ENCODE measurements at places on chromosomes 1 and 21.
A peak's percentile ranks its signal among the peaks of the same experiment; 100 is the strongest.

- DNase-seq = no peak
These were observed 13.6 kb downstream of the FHAD1 start for GRCh38 chr1:15260418-15261154.

DNA sequence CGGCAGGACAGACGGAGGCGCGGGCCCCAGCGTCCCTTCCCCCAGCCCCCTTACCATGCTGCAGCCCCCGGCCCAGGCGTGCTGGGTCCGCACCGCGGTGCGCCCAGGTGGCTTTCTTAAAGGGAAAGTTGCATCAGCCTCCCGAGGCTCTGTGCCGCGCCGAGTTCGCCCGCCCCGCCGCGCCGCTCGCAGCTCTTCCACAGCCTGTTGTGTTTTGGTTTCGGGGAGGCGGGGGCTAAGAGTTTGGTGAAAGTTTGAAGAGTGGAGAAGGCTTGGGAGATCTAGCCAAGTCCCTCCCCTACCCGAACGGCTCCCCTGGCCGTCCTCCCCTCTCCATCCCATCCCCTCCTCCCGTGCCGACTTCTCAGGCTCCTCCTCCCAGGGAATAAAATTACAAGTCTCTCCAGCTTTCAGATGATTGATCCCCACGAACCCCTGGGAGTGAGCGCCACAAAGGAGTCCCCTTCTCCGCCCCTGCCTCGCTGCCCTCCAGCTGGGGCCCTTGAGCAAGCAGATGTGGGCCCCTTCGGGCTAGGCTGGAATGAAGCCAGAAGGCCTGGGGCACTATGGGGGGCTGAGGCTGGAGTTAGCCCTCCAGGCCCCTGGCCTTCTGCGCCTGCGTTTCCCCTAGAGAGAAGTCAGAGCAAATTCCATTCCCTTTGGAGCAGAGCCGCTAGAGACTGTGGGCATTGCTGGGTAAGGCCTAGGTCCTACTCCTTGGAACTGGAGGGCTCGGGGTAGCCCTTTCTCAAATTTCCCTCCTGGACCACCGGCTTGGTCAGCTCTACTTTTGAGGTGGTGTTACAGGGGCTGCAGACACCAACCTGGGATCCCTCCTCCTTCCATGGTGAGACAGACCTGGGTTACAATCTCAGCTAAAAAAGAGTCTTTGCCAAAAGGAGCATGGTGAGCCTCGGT lies at the start of gene SLC6A9:
SLC6A9 (minus strand) TSS at position 211 of the 918 bp plus-strand sequence. CDS start 7,185 bp downstream, outside the sequence.
- peak; percentile 69 for DNase-seq

DNA sequence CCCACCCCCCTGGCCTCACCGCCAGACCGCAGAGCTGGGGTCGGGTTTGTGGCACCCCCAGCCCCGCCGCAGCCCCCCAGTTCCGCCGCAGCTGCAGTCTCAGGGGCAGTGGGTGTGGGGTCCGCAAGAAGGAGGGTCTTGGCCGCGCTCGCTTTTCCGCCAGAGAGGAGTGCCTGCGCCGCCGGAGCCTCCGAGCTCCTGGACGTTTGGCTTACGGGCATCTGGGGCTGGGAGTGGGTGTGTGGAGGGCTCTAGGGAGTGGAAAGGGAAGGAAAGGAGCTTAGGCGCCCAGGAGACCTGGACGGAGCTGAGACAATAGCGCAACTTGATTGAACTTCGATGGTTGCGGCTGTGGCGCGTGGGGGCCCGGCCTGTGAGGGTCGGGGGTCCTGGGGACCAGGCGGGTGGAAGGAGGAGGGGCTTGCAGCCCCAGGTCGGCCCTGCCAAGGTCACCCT lies 88.8 kb upstream of the IPO9 start:
- no peak for DNase-seq

DNA sequence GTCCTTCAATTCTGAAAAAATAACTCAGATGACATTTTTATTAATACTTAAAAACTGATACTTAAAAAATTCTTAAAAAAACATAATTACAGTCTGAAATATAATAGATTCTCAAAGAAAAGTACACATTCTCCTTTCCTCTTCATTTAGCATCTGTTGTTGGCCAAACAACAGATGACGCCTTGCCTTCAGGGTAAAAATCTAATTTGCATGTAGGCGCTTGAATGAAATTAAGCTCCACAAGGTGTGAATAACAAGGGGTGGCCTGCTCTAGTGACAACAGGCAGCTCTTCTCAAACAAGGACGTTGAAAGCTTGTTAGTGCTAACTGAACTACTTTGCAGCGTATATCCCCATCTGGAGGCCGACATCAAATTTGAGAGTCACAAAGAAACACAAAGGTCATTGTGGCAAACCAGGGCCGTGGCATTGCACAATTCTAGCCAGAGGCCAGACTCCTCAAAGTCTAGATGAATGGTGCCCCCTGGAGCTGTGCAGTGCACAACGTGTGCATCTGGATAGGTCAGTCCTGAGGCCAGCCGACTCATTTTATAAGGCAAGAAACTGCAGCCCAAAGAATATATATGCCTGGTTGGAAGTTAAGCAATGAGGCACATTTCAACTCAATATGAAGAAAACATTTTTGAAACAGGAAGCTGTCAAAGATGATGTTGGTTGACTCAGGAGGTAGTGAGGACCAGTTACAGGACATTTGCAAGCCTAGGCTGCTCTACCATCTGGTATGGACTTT lies 459.2 kb upstream of the RUNX1 start:
- DNase-seq = peak; percentile 50

DNA sequence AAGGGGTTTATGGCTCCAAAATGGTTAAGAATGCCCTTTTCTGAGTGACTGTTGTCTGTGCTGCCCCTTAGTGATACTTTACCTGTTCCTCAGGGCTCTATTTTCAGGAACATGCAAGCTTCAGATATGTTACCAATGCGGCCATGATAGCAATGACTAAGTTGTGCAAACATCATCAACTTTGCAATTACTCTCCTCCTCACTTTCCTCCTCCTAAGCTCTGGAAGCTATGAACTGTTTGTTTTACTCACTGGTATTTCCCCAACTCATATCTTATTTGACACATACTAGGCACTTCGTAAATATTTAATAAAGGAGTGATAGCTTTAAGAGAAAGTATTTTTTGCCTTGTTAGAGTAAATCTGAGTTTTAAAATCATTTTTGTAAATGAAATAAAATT lies 53.8 kb downstream of the RWDD3 start:
- no peak for DNase-seq

- DNase-seq = no peak
These were observed 85.3 kb downstream of the PBX1 start for GRCh38 chr1:164644268-164644667.

GRCh38 chr21:44294391-44295162 lies 5.3 kb upstream of the PFKL start:
- peak; percentile 51 for DNase-seq

GRCh38 chr1:167084757-167085156 lies 5.4 kb downstream of the GPA33 start:
- no peak for DNase-seq

- DNase-seq = no peak
These were observed 7.8 kb downstream of the PSMB2 start for GRCh38 chr1:35633547-35633946.

- no peak for DNase-seq
These were observed 40.1 kb downstream of the BTF3L4 start for GRCh38 chr1:52096216-52096615.

- DNase-seq = no peak
These were observed 50.6 kb upstream of the LYPLAL1 start for GRCh38 chr1:219123036-219123435.

GRCh38 chr1:92365378-92366039 lies 66.7 kb downstream of the RPAP2 start:
- DNase-seq = no peak

- DNase-seq = no peak
These were observed 45.8 kb upstream of the RALGPS2 start for GRCh38 chr1:178679237-178679636.

GRCh38 chr21:35658242-35658641 lies 402.1 kb downstream of the SETD4 start:
- DNase-seq = no peak

- DNase-seq = no peak
These were observed 2.5 kb upstream of the GRHL3 start for GRCh38 chr1:24316645-24317044.

- DNase-seq = no peak
These were observed 20.0 kb downstream of the CEP170 start for GRCh38 chr1:243234978-243235647.

- no peak for DNase-seq
These were observed 146.7 kb downstream of the HMCN1 start for GRCh38 chr1:185880779-185881333.

DNA sequence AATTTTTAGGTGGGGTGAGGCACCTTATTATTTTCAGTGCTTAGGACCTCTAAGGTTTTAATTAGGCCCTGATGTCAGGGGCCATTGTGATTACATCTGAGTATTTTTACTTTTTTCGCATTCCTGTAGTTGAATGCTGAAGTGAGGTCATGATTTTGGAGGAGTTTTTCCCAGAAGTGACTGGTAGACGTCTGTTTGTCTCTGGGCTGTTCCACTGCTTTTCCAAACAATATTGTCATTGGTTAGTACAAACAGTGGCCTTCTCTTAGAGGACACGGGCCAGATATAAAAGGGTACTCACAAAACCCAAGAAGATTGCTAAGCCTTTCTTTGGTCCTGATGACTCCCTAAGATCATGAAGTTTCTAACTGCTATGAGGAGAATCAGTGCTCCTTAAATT lies 7.6 kb upstream of the RASAL2 start:
- DNase-seq = no peak

DNA sequence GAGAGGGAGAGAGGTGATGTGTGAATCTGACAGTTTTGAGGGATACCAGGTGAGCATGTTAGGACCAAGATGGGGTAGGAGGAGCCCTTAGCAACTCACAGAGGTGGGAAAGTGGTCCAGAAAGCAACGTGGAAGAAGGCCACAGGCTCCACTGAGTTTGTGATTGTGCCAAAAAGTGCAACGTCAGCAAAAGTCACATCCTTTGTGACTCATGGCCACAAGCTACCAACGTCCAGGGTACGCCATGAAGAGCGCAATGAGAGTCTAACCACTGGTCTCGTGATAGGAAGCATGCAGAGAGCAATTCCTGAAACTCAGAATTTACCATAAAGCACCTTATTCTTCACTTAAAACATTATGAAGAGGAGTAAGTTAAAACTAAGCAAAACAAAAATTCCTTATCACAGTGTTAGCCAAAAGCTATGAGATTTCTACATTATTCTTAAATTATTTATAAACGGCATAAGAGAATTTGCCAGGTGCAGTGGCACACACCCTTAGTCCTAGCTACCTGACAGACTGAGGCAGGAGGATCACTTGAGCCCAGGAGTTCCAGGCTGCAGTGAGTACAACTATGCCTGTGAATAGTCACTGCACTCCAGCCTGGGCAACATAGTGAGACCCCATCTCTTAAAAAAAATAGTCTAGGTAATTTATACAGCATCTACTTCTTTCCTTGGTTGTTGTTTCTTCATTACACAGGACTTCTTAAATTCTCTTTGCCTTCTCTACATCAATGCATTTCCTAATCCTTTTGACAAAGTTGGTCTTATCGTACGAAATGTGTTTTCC lies 55.2 kb downstream of the COLGALT2 start:
- DNase-seq = no peak

DNA sequence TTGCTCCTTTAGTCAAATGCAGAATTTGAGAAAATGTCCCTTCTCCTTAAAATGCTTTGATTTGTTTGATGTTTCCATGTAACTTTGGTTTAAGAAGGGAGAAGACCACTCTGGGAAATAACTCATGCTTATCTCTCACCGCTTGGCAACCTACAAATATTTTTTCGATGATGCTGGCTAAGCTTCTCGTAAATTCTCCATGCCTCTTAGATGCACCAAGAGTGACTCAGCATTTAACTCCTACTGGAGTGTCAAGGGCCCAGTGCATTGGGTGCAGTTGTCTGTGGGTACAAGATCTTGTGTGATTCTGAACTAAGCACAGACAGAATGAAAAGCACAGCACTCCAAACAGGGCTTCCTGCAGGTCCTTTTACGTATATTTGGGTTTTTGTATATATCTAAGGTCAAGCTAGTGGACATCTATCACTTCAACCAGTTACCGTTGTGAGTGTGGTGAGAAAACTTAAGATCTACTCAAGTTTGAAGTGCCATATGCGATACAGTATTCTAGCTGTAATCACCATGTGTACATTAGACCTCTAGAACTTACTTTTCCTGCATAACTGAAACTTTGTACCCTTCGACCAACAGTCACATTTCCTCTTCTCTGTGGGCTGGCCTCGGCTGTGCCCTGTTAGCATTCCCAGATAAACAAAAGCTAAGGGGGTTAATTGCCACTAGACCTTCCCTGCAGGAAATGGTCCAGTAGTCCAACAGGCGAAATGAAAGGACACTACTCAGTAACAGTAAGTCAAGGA lies 55.8 kb downstream of the COL18A1 start:
- DNase-seq = no peak

Measured in transverse colon (tissue), 4 donors.